ENCODE measurements at places on chromosomes 7 and 10.

DNA sequence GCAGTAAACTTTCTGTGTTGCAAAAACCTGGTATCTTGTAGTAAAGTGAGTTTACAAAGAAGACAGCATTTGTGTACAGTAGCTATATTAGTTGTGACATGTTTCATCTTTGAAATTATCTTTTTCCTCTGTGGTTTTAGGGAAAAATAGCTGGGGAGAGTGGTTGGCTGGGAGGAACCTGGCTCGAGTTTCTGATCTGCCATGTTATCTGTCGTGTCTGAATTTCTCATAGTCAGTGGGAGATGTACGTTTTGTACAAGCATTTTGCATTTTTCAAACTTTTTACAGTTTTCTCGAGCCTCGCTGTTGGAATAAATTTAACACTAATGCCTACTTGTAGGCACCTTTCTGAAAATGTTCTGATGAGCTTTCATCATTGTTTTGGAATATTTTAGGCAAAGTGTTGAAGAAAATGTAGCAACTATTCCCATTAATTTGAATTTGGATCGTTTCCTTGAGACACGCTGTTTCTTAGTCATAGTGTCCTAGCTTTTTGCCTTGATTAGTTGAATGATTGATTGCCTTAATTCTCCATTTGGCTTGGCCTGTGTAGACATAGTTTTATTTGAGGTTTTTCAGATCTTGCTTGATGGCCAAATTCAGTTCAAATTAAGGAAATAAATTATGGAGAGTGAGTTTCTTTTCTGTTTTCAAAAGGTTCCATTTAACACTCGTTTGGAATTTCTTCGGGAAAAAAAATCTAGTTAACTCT lies 65.1 kb downstream of the CAMK1D start:
- DNase-seq, result no peak

DNA sequence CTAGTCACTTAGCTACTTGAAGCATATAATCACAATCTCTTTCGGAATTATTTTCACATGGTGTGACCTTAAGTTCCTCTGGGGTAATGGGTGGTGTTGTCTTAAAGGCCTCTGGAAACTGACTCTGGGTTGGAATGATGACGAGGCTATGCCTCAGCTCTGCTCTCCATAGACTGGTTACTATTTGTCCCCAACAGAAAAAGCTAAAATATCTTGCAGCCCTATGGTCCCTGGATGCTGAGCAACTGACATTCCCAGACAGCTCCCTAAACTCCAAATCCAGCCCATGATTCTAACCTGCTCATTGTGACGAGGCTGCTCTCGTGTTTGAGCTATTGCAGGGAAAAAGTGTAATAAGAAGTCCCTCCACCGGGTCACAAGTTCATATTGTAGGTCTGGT lies 51.6 kb downstream of the HBP1 start:
- DNase-seq, result no peak

DNA sequence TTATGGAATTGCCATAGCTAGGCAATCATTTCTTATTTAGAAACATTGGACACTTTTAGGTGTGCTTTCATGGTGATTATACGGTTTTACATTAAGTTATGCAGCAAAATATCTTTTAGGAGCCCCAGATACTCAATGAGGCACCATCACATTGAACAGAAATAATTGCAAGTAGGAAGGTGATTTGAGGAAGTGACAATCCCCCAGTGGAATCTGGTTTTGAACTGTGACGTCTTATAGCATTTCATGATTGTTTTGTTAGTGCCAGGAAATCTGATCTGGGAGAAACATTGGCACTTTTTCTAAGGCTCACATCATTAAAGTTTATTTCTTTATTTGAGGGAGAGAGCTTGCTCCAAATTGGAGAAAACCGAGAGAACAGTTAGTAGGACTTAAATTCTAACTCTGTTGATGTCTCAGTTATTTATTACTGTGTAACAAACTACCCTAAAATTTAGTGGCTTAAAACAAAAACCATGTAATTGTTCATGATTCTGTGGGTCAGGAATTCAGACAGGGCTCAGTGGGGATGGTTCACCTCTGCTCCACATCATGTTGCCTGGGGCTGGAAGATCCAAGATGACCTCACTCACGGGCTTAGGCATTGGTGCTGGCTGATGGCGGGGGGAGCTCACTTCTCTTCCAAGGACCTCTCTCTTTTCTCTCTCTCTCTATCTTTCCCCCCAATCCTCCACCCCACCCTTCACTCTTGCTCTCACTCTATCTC lies 78.2 kb upstream of the STEAP1B start:
- no peak for DNase-seq

DNA sequence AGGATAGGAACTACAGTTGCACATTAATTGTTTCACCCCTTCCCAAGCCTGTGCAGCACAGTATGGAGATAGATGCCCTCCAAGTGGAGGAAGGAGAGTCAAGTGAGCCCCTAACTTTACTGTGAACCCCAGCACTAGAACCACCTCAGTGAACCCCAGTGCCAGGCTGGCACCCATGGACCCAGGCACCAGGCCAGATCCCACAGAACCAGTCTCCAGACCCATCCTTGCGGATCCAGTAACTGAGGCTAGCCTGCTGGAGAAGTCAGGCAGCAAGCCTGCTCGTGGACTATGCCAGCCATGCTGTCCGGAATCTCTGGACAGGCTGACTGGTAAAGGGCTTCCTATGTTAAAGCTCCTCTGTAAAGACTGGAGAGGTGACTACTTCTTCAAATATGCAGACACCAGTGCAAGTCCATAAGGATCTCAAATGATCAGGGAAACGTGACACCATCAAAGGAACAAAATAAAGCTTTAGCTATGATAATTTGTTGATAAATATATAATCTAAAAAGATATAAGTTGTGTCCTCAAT lies 27.7 kb downstream of the SHOC2 start:
- no peak for DNase-seq

All from CD4-positive, alpha-beta T cell treated with Interleukin-15 for 4 hours (primary cell).